ENCODE measurements at places on chromosomes 11 and 22.

DNA sequence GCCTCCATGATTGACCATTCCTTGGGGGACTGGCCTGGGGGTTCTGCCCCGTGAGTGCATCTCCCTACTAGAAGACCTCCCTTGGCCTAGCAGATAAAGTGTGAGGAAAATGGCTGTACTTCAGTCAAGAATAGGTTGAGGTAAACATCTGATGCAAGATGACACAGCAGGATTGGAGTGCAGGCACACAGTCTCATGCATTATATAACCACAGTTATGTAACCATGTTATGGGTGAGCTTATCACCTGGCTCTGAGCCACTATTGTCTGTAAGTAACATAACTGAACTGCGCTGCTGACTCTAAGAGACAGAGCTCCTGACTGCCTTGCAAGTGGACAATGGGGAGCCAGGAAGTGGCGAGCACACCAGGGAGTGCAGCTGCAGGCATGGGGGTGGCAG, 378.7 kb upstream of the ANO5 start:
- DNase-seq, result no peak

DNA sequence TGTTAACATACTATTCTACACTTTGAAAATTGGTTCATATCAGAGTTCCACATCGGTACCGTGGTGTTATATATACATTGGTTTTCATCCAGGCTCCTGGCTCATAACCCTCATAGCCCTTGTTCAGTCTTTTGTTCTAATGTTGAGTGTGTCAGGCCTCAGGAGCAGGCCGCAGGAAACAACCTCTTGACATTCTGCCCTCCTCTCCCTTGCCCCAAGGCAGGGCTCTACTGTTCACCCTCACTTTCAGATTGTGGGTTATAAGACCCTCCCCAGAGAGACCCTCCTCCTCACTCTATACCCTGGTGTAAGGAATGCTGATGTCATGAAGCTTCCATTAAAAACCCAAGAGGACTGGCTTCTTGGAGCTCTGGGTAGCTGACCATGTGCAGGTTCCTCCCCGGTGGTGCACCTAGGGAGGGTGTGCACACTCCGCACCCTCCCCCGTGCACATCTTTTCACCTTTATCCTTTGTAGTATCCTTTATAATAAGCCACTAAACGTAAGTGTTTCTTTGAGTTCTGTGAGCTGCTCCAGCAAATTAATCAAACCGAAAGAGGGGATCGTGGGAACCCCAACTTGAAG, 12.1 kb downstream of the SSH3 start:
- DNase-seq, result no peak

DNA sequence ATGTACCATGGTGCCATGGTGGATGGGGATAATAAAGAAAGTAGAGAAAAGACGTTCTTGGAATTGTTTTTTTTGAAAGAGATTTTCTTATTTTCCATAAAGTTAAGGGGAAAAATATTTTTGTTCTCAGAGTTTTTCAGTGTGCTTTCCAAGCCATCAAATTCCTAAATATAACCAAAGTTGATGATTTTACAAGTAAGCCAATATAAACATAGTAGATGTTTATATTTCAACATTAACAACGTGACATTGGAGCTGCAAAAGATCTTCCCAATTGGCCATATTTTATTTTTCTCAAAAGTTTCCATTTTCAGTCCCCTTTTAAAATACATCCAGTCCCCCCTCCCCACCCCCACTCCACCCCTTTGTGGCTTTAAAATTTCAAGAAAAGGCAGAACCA, 80.9 kb upstream of the PICALM start:
- no peak for DNase-seq

DNA sequence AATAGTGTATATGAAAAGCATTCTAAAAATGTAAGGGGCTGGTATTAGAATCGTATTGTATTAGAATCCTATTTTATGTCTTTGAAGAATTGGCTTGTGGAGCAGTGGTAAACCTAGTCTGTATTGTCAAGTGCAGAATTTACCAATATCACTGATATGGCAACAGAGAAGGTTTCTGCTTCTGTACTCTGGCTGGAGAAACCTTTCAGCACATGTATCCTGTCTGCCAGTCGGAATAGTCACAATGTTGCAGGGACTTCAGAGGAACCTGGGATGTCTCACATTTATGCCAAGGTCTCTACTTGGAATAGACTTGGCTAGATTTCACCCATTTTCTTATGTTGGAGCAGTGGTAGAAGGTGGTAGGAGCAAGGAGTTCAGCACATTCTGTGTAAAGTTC, 4.4 kb downstream of the MTMR3 start:
- no peak for DNase-seq

DNA sequence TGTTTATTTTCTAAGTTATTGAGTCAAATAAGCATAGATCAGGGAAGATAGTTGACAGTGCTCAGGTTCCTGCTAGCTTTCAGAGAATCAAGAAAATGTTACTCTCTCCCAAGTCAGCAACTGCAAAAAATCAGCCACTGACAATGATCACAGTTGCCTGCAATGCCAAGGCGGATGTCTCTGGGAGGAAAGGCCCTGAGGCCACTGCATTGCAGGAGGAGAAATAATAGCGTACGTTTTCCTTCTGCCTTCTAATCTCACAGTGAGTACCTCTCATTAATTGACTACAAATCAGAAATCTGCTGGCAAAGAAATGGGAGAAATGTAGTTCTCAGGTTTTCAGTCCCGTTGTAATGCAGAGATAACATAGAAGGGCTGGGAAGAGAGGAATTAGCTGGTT, 54.0 kb upstream of the SPON1 start:
- no peak for DNase-seq

DNA sequence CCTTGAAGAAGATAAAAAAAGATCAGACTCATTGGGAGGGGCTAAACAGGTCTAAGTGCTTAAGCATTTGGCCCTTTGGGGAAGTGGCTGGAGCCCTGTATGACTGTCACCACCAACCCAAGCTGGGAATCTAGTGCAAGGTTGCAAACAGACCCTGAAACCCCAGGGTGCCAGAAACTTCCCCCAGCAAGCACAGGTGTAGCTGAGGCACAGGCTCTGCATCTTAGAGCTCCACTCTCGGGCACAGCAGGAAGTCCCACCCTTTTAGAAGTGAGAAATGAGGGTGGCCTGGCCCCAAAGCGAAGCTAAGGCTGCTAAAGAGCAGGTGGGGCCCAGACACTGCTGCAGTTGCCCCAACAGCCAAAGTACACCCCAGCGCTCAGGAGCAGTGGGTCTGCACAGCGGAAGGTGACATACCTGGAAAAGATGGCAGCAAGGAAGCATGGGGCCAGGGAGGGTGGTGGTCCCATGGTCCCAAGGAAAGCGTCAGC, 5.8 kb upstream of the KDM2A start:
- no peak for DNase-seq

- DNase-seq, result no peak
These were observed 264.5 kb upstream of the SORL1-AS1 start for GRCh38 chr11:121717296-121717695.

GRCh38 chr22:31001124-31001770, 32.2 kb downstream of the TUG1 start:
- DNase-seq, result no peak

DNA sequence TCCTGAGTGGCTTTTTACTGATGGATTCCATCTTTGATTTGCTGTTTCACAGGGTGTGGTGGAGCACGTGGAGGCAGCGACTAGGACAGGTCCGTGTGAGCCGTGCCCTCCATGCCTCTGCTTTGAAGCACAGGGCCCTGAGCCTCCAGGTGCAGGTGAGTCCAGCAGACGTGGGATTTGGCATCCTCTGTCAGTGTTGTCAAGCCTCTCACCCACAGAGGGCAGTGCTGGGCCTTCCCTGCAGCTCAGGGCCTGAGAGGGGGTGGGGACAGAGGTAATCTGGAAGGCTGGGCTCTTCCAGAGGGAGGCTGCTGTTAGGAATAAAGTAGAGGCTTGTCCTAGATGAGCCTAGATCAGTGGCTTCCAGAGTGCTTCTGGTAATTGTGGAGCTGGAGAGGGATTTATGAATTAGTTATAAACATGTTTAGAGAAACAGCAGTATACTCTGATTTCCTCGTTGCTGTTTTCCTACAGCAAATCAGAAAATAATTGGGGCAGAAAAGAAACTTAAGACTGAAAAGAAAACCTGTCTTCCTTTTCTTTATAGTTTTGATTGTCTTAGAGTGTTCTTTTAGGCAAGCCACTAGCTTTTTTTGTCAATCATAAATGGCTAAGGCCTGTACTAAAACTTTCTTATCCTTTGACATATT, 65.0 kb downstream of the SFI1 start:
- DNase-seq, result no peak

GRCh38 chr11:96169250-96169649, 173.7 kb downstream of the MAML2 start:
- no peak for DNase-seq

- no peak for DNase-seq
These were observed 6.0 kb downstream of the DDX25 start for GRCh38 chr11:125910226-125910849.

DNA sequence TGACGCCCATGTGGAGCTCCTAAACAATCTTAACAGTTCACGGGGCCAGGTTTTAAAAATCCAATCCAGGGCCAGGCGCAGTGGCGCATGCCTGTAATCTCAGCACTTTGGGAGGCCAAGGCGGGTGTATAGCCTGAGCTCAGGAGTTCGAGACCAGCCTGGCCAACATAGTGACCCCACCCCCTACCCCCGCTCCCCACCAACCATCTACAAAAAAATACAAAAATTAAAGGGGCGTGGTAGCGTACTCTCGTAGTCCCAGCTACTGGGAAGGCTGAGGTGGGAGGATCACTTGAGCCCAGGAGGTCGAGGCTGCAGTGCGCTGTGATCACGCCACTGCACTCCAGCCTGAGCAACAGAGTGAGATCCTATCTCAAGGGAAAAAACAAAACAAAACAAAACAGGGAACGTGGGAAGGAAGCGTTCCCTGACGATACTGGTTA, 689 bp upstream of the SART1 start:
- no peak for DNase-seq

All from GDM1 (cell line).